ENCODE measurements at places on chromosomes 16 and 17.
A peak's percentile ranks its signal among the peaks of the same experiment; 100 is the strongest.

- DNase-seq: no peak
Measured at GRCh38 chr17:3503285-3503684, 27.5 kb downstream of the ASPA start.

DNA sequence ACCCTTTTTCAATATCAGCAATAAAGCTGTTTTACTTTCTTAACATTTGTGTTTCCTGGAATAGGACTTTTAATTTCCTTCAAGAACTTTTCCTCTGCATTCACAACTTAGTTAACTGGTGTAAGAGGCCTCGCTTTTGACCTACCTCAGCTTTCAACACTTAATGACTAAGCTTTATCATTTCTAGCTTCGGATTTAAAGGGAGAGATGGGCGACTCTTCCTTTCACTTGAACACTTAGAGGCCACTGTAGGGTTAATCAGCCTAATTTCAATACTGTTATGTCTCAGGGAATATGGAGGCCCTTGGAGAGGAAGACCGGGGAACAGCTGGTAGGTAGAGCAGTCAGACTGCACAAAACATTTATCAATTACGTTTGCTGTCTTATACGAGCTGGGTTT is 4.7 kb downstream of the SYNRG start:
- no peak for DNase-seq

DNA sequence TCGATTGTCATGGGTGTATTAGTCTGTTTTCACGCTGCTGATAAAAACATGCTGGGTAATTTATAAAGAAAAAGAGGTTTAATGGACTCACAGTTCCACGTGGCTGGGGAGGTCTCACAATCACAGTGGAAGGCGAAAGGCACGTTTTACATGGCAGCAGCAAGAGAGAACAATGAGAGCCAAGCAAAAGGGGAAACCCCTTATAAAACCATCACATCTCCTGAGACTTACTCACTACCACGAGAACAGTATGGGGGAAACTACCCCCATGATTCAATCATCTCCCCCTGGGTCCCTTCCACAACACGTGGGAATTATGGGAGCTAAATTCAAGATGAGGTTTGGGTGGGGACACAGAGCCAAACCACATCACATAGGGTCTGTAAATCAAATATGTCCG is 167.4 kb upstream of the XYLT1 start:
- DNase-seq: no peak

- DNase-seq: no peak
Measured at GRCh38 chr16:84361546-84361945, 6.8 kb upstream of the ATP2C2 start.

- DNase-seq: peak; percentile 30
Measured at GRCh38 chr17:6831661-6832263, at the start of gene TEKT1. TEKT1 (minus strand) TSS chr17:6831729; CDS start chr17:6830376, 1,353 bp downstream.

DNA sequence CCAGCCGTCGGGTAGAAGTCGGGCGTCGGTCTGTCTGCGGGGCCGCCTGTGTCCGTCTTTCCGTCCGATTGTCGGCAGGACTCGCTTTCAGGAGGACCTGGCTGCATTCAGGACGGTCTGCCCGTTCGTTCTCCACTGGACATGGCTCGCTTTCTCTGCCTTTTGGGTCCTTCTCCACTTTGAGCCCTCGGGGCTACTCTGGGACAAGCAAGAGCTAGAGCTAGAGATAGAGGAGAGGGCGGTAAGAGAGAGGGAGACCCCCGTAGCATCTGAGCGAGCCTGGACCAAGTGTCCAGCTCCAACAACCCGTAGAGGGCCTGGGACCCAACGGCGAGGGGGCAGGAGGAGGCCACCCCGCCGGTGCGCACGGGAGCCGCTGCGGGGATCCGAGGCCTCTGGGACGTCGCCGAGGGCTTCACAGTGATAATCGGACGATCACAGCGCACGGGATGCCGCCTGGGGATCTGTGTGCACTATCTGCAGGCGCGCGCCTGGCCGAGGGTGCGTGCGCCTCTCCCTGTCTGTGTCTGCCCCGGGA is 4.5 kb downstream of the TBX4 start:
- DNase-seq: no peak

DNA sequence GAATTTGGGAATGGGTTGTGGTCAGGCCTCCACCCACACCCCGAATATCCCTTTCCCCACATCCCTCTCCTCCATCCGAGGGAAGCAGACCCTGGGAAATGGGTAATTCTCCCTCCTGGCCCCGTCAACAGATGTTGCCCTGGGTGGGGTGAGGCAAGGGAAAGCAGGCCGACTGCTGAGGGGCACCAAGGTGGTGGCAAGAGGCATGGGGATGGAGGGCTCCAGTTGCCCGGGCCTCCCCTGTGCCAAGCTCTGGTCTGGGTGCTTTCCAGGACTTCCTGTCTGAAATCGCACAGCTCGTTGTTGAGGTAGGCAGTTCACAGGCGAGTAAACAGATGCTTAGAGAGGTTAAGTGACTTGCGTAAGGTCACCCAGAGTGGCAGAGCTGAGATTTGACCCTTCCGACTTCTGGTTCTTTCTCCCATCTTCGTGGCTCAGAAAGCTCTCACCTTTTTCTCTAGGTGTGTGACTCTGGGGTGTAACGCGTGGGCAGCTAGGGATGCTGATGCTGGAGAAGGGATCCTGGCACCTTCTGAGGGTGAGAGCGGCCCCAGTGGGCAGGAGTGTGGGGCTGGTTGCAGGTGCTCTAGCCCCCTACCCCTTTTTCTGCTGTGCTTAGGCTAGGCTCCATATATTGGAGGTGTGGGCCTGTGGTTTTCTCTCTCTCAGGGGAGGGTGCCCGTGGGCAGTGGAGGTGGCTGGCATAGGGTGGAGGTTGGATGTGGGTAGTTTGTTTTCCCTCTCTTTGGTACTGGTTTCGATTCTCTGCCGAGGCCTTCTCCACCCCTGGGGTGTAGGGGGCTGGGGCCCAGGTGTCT is 17.2 kb downstream of the RARA start:
- no peak for DNase-seq

DNA sequence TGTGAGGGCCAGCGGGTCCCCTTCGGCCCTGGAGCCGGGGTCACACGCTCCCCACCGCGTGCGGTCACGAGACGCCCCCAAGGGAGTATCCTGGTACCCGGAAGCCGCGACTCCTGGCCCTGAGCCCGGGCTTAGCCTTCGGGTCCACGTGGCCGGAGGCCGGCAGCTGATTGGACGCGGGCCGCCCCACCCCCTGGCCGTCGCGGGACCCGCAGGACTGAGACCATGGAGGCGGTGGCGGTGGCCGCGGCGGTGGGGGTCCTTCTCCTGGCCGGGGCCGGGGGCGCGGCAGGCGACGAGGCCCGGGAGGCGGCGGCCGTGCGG is at the start of gene NAGLU:
Gene NAGLU, plus strand, starts transcription at position 194 of the 324 bp plus-strand sequence. Its CDS starts 32 bp downstream, at position 226.
- peak; percentile 56 for DNase-seq

DNA sequence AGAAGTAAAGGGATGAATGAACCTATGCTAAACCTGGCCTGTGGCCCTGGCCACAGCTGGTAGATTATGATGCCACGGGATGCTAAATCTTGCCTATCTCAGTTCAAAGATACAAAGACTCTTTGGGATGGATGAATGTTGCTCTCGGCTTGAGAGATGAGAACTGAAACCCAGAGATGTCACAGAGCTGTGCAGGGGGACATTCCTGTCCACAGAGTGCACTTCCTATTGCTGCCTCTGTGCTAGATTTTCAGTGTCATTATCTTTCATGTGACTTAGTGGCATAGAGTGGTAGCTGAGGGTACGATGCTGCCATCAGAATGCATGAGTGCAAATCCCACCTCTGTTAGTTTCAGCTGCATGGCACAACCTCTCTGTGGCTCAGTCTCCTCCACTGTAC is 2.3 kb upstream of the MT1M start:
- DNase-seq: no peak

DNA sequence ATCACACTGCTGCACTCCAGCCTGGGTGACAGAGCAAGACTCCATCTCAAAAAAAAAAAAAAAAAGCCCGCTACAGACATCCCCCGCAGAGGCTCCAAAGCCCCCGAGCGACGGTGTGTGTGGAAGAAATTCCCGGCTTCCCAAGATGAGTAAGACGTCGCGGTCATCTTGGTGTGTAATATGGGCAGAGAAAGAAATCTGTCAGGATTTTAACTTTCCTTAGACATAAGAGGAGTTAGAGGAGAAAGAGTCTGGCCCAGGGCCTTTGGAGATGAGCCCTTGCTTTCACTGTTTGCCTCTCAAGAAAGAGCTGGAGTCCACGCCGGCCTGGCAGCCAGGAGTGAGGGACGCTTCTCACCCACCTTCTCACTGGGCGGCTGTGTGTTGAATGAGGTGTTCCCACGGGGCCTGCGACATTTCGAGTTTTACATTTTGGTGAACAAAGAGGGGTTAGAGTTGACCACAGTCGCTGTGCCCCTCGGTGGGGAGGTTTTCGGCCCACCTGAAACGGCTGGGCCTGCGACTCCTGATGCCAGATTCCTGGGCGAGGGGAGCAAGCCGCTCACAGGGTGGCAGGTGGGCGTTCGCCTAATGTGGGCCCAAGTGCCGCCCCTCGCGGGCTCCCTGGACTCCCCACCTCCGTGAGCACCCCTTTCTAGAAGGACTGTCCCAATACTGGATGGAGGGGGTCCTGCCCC is 17.9 kb downstream of the C1QTNF1 start:
- DNase-seq: no peak

DNA sequence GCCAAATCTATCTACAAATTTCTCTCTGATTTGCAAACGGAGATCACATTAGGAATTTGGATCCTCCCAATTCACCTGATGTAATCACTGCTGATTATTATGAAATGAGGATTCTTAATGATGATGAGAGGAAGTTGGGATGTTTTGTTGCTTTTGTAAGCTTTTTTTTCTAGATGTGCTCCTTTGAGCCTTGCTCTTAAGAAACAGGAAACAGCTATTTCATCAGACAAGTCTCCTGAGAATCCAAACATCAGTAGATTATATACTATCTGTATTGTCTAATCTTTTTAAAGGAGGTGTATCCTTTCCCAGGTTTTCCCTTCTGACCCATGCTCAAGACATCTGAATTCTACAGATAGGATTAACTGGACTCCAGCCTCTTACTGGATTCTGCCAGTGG is 73.3 kb downstream of the KIF2B start:
- DNase-seq: no peak

DNA sequence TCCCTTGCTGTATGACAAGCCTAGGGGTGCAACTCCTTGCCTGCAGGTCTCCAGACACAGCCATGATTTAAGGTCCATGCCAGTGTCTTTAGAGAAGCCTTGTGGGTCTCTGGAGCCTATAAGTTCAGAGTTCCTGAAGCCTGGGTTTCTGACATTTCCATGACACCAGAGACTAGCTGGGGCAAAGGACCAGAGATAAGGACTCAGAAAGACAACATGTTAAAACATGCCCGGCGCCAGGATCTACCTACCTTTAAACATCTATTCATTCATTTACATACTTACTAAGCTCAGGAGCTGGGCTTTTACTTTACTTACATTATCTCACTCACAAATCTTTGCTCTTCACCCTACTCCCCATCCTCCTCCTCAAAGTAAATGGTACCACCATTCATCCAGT is 1.5 kb downstream of the MRPL27 start:
- DNase-seq: no peak

Measured in stimulated activated CD4-positive, alpha-beta T cell treated with anti-CD3 and anti-CD28 coated beads, TNF-alpha, amount 100 ng/mL, for 1 hour (primary cell).